ENCODE measurements at places on chromosomes 1 and 21.

DNA sequence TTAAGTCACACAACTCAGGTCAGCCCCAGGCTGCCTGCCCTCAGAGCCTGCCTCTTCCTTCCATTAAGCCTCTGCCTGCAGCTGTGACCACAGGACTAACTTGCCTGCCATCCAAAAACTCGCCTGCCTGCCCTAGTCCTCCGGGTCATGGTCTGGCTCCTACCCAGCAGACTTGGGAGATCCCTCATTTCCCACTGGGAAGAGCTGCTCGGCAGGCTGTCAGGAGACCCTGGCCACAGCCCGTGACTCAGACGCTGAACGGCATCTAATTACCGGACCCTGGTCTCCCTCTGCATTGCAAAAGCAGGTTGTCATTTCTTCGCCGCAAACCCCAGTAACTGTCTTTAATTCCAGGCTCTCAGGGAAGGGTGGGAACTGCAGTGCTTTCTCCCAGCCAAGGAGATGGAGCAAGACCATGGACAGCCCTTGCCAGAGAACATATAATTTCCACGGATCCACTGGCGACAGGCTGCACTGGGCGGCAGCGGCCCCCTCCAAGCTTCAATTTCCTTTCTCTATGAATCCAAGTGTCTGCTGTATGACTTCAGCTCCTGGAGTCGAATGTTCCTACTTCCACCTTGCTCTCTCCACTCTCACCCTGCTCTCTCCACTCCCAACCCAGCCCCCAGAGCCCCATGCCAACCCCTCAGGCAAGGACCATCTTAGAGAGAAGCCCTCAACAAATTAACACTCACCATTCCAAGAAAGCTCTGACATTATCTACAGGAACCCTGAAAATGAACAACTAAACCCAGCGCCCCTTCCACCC is 20.4 kb downstream of the OLFML2B start:
- DNase-seq, result peak; percentile 38

DNA sequence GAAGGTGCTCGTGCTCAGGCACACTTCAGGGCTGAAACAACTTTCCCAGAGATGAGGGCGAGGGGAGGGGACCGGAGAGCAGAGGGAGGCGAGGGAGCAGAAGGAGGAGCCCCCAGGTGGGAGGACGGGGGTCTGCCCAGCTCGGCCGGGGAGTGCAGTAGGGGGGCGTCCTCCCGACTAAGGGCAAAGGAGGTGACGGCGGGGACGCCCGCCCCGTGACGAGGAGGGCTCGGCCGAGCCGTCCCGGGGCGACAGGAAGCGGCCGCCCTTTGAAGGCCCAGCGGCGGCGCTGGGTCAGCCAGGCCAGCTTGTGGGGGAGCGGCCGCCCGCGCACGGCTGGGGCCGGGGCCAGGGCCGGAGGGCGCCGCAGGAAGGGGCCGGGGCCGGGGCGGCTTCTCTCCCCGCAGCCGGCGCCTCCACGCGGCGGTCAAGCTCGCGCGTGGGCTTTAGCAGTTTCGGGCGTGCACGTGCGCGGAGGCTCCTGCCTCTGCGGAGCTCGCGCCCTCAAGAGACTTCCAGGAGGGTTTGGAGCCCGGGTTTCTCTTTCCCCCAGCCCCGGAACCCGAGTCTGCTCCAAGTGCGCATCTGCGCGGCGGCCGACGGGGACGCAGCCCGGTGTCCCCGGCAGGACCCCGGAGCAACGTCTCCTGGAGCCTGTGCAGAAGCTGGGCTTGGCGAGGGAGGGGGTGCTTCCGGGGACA is 100.8 kb upstream of the SLC45A1 start:
- no peak for DNase-seq

GRCh38 chr21:33695813-33696212 is 53.5 kb downstream of the ITSN1 start:
- no peak for DNase-seq

DNA sequence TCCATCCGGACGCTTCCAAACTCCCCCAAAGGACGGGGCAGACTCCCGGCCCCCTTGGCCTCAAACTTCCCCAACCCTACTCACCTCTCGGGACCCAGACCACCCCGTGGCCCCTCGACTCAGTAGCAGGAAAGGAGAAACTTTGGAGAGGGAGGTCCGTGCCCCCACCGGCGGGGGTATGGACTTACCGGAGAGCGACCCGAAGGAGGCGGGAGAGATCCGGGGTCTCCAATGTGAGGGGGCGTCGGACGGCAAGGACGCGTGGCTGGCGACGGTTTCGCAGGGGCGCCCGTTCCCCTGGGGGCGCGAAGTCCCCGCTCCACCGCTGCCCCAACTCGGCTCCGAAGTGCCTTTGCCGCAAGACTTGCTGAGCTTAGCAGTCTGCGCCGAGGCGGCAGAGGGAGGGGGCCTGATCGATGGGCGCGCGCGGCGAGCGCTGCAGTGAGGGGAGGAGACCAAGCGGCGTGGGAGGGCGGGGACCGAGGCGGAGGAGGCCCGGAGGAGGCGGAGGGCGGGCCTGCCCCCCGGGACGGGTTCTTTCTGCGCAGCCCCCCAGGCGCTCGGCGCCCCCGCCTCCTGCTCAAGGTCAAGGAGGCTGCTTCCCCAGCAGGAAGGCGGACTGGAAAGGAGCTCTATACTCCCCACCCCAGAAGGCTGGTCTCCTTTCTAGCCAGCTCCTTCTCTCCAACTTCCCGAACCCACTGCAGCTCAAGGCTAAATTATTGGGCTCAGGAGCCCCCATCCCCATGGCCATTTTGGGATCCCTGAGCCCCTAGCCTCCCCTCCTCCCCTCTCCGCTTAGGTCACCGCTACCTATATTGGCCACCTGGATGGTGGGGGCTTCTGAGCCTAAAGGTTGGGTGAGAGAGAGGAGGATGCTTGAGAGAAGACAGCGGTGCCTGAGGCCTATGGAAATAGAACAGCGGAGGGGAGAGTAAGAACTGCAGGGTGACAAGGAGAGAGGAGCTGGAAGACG is at the start of gene SYT2:
SYT2 (minus strand) TSS at position 385 of the 976 bp plus-strand sequence. CDS start 104,682 bp downstream, outside the sequence.
- no peak for DNase-seq

- no peak for DNase-seq
Measured at GRCh38 chr1:8394456-8395321, 76.8 kb downstream of the SLC45A1 start.

DNA sequence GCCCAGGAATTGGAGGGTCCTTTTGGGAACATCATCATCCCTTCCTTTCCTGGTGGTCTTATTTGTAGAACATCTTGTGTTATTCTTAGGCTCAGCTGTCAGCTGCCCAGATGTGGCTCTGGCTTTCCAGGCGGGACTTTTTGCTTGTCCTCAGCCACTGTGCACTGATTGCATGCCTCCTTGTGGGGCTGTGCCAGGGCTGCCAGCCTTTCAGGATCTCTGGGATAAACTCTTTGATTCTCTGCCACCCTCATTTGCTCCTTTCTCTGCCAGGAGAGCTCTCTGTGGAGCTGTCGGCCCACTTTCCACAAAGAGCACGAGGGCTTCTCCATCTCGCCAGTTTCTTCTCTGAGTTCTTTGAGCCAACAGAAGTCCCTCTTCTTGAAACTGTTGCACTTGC is 63.1 kb downstream of the PTPRU start:
- no peak for DNase-seq
